HuH-7 (cell line): ENCODE measurements at places on chromosomes 16 and 17.
A peak's percentile ranks its signal among the peaks of the same experiment; 100 is the strongest.

DNA sequence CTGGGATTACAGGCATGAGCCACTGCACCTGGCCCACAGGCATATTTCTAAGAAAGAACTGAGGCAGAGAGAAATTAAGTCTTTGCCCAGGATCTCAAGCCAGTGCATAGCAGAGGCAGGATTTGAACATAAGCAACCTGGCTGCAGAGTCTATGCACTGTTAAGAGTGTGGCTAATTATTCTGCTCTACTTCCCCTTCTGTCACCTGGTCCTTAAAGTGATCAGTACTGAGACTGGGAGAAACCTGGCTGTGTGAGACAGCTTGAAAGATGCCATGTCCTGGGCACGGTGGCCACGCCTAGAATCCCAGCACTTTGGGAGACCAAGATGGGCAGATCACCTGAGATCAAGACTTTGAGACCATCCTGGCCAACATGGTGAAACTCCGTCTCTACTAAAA lies 58.1 kb downstream of the IQCK start:
- no peak for DNase-seq

DNA sequence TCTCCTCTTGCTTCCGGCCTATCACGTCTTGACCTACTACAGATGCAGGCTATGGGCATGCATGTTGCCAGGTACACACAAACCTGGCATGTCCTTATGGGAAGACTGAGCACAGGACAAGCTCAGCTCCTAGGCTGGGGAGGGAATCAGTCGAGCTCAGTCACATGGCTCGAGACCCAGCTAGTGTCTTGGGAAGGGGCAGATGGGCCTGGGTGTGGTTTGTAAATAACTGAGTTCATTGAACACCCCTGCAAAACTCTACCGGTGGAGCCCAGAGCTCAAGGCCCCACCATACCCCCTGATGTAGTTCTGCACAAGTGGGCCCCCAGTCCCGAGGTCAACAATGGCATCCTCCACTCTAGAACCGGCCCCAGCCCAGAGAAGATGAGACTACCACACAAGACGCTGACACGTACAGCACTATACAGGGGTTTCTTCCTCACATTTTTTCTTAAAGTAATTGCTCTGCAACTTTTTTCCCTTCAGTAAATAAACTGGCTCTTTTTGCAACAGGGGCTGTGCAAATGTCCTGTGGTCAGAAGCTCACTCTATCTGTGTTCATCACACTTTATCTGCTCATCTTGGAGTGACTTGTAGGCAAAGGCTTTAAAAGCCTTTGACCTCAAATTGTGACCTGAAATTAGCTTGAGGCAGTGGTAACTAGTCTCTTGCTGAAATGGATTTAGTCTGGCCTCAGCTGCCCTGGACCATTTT lies 22.9 kb downstream of the ZNHIT3 start:
- DNase-seq = no peak

GRCh38 chr17:57834146-57834741 lies 15.6 kb downstream of the MRPS23 start:
- DNase-seq = no peak

DNA sequence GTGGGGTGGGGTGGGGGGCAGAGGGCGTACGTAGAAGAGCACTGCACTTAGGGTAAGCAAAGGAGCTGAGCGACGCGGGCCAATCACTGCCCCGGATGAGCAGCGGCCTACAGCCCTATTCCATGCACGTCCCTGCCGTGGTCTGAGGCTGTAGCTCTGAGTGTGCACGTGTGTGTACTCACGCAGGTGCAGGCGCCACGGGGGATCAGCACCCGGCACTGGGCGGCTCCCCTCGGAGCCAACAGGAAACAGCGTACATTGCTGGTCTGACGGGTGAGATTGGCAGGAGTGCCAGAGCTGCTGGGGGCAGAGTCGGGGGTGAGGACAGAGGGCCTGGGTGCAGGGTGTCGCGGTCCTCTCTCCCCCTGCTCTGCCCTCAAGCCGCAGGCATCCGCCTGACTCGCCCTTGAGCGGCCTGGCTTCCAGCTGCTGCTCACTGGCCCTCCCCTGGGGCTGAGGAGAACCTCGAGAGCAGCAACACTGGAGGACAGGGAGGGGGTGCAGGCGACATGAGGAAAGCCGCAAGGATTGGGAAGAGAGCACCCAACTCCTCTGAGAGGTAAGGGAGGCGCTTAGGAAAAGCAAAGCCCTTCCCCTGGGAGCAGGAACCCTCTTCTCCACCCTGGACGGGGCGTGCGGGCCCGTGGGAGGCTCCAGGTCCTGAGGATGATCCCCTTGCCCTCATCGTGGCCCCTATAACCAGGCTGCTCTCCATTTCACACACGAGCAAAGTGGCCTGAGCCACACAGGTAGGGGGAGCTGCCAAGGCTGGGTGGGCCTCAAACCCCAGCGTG lies 57.8 kb downstream of the ENGASE start:
- DNase-seq = no peak

DNA sequence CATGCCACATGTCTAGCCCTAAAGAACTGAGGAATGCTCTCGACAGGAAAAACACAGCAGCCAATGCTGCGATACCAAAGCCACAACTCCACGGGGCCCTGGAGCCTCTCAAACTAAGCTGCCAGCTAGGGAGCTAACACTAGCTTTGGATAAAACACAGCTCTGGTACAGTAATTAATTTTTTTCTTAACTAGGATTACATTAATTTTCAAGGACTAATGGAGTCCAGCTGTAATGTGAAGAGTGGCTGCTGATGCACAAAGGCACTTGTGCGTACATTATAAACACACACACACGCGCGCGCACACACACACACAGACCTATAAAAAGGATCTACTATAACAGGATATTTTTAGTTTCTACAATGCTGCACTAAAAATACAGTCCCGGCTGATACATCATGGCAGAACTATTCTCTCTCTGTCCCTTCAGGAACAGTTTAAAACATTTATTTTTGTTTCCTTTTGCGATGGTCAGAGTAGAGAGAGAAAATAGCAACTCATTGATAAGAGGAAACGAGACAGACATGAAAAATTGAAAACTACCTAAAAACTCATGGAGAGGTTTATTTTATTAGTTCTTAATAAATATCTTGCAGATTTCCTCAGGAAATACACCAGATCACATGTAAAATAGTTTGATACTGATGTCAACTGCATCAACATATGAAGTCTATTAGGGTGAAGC lies 88.5 kb downstream of the SMG6 start:
- DNase-seq = no peak

GRCh38 chr17:40219594-40220338 lies 662 bp downstream of the WIPF2 start:
- peak; percentile 55 for DNase-seq

DNA sequence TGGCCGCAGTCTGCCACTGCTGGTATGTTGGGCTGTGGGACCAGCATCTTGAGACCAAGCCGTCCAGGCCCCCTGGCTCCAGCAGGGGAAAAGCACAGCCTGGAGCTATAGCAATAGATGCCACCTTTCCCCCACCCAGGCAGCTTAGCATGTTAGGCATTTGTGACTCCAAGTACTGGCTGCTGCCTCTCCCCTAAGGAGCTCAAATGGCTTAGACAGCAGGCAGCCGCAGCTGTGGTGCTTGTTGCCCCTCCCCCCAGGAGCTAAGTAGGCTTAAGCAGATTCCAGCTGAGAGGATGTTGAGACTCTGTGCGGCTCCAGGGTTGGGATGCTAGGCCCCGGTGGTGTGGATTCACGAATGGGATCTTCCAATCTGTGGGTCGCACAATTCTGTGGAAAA lies 88.8 kb upstream of the ANKFN1 start:
- no peak for DNase-seq

GRCh38 chr17:81388612-81389367 lies 6.5 kb upstream of the BAHCC1 start:
- DNase-seq = no peak

DNA sequence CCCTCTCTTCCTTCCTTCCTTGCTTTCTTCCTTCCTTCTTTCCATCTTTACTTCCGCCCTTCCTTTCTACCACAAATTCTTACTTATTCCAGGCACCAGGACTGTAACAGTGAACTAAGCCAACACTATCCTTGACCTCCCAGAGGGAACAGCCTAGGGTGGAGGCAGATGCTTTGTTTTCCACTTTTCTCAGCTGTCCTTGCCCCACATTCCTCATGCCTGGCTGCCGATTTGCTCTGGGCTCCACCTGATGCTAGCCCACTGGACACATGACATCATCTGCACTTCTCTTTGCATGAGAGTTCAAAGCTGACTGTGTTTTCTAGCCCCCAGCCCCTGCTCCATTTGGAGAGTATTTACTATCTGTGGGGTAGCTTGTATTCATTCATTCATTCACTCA lies 283.0 kb downstream of the MAF start:
- DNase-seq = no peak
